CD4-positive, alpha-beta T cell treated with Interleukin-12 subunit alpha and Interleukin-12 subunit beta, for 1 hour (primary cell): ENCODE measurements at places on chromosomes 1 and 21.
A peak's percentile ranks its signal among the peaks of the same experiment; 100 is the strongest.

GRCh38 chr1:154840269-154841176, 29.6 kb downstream of the KCNN3 start:
- DNase-seq, result no peak

DNA sequence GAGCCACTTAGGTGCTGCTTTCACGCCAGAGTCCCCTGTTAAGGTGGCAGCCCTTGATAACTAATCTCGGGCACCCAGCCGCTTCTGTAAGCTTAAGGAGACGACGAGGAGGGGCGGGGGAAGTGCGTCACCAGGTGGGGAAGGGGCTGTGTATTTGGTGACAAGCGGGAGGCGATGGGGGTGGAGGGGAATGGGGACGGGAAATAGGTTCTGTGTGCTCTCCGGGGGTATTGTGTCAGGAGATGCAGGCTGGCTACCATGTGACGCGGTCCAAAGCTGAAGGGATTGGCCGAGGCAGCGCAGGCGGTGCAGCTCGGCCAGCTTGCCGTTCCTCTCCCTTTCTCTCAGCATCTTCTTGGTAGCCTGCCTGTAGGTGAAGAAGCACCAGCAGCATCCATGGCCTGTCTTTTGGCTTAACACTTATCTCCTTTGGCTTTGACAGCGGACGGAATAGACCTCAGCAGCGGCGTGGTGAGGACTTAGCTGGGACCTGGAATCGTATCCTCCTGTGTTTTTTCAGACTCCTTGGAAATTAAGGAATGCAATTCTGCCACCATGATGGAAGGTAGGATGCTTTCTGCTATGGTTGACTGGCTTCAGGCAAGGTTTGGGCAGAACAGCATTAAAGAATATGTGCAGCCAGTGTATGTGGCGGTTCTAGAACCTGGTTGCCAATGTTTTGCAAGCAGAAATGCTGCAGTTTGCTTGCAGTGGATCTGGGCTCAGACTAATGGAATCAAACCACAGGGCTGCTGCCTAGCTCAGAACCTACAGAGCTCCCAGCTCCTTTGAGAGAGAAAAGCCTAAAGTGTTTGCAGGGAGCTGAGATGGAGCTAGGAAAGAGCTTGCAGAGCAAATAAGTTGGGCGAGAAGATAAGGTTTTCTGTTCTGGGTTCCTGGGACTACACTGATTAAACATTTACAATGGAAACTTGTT, at the start of gene SGIP1:
Gene SGIP1 (plus strand): TSS at position 350 of the 937 bp plus-strand sequence. CDS start 206 bp downstream, at position 556.
- DNase-seq, result no peak

- DNase-seq, result no peak
Observed at GRCh38 chr1:244322181-244322580, 129.5 kb downstream of the ADSS2 start.

GRCh38 chr1:112767646-112768045, 52.5 kb upstream of the PPM1J start:
- DNase-seq, result no peak

DNA sequence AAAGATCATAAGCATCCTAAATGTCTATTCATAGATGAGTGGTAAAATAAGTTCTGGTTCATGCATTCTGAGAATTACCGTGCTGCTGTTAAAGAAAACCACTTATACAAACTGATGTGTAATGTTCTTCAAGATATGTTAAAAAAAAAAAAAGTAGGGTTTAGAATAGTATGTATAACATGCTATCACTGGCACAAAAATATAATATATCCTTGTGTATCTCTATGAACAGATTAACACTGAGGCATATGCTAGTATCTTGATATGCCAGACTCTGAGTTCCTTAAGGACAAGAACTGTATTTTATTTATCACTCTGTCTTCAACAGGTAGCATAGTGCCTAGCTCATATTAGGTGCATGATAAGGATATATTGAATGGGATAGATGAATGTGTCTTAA, 108.9 kb downstream of the HS2ST1 start:
- no peak for DNase-seq

GRCh38 chr1:201792534-201793305, 36.2 kb upstream of the IPO9 start:
- peak; percentile 55 for DNase-seq

- DNase-seq, result no peak
Observed at GRCh38 chr21:30083225-30083945, 83.2 kb downstream of the CLDN17 start.

- DNase-seq, result no peak
Observed at GRCh38 chr1:15963968-15964648, 11.8 kb downstream of the ZBTB17 start.

DNA sequence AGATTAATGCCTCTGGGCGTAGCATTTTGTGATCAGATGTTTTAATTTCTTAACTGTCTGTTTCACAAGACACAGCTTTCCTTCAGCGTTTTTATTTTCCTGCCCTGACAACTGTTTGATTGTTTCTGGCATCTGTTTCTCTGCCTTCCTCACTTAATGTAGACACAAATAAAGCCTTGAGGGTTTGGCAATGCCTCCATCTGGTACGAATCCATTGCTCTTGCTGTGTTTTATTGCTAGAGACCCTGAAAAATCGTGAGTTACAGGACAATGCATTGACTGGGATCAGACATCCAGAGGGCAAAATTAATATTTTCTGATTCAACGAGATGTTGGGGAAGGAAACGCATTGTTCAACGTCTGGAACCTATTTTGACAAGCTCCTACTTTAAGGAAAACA, 363.5 kb downstream of the MRPL39 start:
- no peak for DNase-seq

GRCh38 chr1:90510143-90510542, 207.0 kb downstream of the BARHL2 start:
- DNase-seq, result no peak

- DNase-seq, result no peak
Observed at GRCh38 chr21:28240586-28240985, 752.1 kb downstream of the LTN1 start.

DNA sequence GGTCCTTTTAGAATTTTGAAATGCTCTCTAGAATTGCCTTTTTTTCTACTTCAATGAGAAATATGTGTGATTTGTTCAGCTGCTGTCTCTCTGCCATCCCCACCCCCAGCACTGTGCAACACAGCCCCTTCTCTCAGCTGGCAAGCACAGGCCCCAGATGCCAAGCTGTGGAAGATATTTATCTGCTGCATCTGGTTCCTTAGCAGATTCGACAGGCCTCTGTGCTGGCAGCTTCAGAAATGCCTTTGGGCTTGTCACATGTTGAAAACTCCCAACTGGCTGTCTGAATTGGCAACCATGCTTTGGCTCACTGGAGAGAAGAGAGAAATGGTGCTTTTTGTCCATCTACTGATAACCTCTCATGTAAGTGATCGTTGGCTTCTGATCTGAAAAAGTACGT, 206.7 kb upstream of the C1orf87 start:
- no peak for DNase-seq

- no peak for DNase-seq
Observed at GRCh38 chr1:200907611-200908097, 13.0 kb downstream of the INAVA start.

GRCh38 chr1:173333581-173333980, 126.5 kb upstream of the TNFSF4 start:
- no peak for DNase-seq

- DNase-seq, result no peak
Observed at GRCh38 chr1:3993619-3994375, 93.7 kb upstream of the C1orf174 start.

DNA sequence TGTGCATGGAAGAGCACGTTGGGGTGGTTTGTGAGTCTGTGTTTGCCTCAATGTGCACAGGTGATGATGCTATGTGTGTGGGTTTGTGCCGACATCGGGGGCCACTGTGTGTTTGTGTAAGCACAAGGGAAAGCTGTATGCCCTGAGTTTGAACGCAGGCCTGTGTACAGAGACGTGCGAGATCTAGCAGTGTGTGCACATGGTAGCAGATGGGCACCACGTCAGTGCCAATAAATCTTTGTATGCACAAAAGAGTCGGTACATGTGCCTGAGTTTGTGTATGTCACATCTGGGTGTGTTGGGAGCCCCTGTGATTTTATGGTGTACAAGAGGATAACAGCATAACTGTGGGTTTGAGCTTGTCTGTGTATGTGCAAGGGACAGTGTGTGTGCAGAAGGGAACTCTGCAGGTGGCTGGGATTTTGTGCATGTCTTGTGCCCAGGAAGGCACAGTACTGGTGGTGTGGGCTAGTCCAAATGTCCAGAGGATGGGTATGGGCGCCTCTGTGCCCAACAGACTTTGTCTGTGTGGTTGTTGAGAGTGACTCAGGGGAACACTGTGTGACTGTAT, 32.0 kb upstream of the WASF2 start:
- DNase-seq, result peak; percentile 13

DNA sequence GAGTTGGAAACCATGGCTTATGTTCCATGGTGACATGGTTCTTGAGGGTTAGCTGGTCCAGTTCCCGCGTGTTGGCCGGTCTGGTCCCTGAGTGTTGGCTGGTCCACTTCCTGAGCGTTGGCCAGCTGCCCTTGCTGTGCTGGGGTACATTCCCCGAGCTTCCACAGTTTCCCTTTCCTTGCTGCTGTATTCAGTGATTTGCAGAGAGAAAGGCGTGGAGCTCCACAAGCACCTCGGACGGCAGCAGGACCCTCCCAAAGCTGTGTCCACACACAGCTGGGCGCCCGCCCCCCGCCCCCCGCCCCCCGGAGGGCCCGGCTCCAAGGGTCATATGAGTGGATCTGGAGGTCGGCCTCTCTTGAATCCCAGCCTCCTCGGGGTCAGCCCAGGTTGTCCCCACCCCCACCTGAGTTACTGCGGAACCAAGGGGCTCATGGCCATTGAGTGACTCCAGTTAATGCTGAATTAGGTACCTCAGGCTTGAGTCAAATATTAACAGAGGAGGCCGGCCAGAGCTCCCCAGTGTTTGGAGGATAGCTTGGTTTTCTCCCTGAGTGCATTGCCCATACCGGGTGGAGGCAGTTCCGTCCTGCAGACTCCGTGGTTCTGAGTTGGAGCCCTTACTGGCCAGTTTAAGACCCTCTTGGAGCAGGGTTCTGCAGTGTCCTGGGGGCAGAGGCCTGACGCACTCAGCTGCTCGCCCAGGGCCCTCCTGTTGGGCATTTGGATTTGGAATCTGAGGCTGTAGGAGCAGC, 18.4 kb downstream of the COL18A1 start:
- no peak for DNase-seq

GRCh38 chr1:114152508-114153260, 985 bp downstream of the SYT6 start:
- no peak for DNase-seq

GRCh38 chr1:57860325-57860724, 436.5 kb upstream of the DAB1 start:
- DNase-seq, result no peak

- no peak for DNase-seq
Observed at GRCh38 chr1:211490821-211491415, 1.0 kb downstream of the RD3 start.

GRCh38 chr1:111981871-111982270, 7.6 kb downstream of the KCND3 start:
- no peak for DNase-seq

- no peak for DNase-seq
Observed at GRCh38 chr21:27806281-27806680, 839.4 kb upstream of the ADAMTS5 start.

- DNase-seq, result peak; percentile 53
Observed at GRCh38 chr1:23611601-23612327, 52.5 kb upstream of the ID3 start.

DNA sequence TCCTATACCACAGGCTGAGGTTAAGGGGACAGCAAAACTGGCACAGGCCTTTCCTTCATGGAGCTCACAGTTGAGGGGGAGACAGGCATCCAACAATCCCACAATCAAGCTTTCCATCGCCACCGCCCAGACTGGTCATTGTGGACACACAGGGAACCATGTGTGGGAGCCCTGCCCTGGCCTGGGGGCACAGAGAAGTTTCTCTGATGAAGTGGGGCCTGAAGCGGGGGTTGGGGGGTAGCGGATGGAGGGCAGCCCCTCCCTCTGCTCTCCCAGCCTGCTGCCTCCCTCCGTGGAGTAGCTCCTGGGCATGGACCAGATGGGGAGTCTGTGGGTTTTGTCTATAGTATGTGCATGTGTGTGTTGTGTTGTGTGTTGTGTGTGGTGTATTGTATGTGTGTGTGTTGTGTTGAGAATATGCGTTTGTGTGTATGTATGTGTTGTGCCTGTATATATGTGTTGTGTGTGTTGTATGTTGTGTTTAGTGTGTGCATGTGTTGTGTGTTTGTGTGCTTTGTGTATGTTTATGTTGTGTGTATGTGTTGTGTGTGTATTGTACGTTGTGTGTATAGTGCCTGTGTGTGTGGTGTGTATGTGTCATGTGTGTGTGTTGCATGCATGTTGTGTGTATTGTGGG, 14.4 kb upstream of the LDLRAP1 start:
- no peak for DNase-seq

- DNase-seq, result no peak
Observed at GRCh38 chr1:85366391-85367170, 90.1 kb upstream of the BCL10 start.
